IMR-90 (cell line): ENCODE measurements at places on chromosomes 16 and 17.

- no peak for DNase-seq
Measured at GRCh38 chr17:6995500-6996255, at the start of gene ALOX12. Gene ALOX12 (plus strand): TSS chr17:6996049. CDS start chr17:6996118, 69 bp downstream.

DNA sequence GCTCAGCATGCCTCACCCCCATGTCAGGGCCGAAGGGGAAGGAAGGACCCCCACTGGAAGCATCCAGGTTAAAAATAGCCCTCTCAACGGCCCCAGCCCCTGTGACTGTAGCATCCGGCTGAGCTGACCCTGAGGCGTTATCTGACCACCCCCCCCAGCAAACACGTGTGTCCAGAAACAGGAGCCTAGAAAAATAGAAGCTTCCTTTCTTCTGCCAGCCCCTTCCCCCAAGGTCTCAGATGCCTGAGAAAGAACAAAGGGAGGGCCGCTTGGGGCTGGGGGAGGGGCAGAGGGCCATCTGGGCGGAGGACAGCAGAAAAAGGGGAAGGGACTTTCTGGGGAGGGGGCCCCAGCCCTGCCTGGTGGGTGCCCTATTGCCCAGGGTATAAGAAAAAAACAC lies 55.8 kb downstream of the ACTG1 start:
- DNase-seq: no peak

DNA sequence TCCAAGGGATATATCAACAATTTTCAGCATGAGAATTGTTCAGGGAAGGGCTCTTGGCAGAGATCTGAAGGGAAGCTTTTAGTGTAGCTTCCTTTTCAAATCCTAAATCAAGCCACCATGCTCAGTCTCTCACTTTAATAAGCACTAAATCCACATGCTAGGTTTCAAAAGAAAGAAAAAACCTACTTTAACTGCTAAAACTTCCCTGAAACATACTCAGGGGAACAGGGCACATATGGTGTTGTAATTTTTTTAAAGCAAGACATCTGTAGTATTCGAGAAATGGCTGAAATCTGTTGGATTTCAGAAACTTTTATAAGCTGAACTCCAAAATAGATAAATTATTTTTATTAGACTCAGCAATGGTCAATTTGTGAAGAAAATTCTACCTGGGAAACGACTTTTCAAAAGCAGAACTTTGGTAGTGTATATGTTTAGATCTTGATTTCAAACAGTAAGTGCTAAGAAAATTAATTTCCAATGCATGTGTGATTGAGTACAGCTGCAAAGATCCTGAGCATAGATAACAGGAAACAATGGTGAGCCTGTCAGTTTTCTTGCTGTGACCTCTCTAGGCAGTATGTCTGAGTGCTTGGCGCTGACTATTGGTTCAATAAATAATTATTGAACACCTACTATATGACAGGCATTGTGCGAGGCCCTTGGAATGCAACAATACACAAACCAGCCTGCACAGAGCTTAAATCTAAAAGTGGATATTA lies 804.5 kb upstream of the SOX9 start:
- no peak for DNase-seq

- DNase-seq: no peak
Measured at GRCh38 chr17:33950061-33950460, 305.0 kb upstream of the CCL2 start.

- no peak for DNase-seq
Measured at GRCh38 chr16:78441298-78441697, 341.8 kb downstream of the WWOX start.

- no peak for DNase-seq
Measured at GRCh38 chr17:14332331-14332730, 31.4 kb downstream of the HS3ST3B1 start.

DNA sequence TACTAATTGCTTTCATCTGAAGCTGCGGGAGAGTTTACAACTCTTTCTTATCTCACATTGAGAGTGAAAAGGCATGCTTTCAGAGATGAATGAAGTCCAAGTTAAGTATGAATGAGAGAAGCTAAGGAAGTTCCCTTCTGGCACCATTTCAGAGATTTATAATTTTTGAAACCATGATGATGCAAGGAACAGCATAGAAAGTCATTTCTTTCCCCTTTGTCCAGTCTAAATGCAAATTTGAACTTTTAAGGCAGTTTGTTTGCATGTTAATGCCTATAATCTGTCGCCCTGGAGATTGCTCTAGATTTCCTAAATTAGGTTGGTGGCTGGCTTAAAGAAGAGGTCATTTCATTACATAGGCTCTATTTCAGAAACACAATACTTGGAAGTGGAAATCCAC lies 594.8 kb upstream of the GOT2 start:
- no peak for DNase-seq

DNA sequence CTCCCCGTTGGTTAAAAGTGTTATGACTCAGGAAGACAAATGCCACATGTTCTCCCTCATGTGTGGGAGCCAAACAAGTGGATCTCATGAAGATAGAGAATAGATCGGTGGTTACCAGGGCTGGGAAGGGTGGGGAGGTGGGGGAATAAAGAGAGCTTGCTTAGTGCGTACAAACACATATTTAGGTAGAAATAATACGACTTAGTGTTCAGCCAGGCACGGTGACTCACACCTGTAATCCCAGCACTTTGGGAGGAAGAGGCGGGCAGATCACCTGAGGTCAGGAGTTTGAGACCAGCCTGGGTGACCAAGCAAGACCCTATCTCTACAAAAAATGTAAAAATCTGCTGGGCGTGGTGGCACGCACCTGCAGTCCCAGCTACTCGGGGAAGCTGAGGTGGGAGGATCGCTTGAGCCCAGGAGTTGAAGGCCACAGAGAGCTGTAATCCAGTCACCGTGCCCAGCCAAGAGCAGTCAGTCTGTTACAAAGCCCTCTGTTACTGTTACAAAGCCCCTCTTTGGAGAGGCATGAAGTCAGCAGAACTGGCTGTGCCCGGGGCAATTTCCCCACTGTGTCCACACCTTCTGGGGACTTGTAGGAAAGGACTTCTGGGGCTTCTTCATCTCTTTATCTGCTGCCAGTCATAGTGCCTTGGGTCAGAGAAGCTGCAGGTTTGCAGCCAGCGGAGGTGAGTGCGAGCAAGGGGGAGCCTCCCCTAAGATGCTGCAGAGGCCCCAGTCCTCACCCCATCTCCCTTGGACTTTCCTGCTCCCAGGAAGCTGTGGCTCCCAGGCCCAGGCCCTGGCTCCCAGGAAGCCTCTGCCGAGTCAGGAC lies 4.3 kb upstream of the ALDH3A1 start:
- DNase-seq: no peak

GRCh38 chr16:66473654-66474519 lies 46.8 kb downstream of the BEAN1 start:
- no peak for DNase-seq
